H1 (cell line): ENCODE measurements at places on chromosomes 2 and 18.

DNA sequence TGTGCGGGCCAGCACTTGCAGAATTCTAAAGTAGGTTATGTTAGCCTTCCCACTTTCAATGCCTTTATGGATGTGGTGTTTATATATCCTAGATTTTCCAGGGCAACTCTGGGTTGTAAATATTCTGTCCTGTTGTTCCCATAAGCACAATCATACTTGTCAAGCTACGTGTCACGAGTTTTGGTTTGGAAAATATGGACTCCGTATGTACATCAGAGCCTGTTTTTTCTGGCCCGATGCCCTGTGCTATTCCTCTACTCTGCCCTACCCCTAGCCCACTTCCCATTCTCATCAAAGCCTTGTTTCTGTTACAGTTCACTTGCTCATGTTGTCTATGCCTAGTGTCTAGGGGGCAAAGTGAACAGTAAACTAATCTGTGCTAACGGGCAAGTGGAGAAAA lies 27.0 kb upstream of the ZEB2 start:
- no peak for DNase-seq

DNA sequence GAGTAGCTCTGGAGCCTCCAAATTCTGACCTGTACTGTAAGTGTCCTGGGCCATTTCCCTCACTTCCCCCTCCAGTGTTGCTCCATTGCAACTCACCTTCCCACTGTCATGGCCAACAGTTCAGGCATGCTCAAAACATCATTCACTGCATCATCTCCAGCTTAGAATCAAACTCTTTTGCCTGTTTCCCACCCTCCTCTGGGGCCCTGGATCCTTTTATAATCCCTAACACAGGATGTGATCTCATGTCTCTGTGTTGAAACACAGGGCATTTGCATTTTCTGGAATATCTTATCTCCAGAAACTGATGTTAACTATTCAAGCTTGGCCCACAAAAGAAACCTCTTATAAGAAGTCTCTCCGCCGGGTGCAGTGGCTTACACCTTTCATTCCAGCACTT lies 3.0 kb downstream of the DPP4 start:
- no peak for DNase-seq

- no peak for DNase-seq
Measured at GRCh38 chr2:42385225-42385624, 24.2 kb upstream of the COX7A2L start.

DNA sequence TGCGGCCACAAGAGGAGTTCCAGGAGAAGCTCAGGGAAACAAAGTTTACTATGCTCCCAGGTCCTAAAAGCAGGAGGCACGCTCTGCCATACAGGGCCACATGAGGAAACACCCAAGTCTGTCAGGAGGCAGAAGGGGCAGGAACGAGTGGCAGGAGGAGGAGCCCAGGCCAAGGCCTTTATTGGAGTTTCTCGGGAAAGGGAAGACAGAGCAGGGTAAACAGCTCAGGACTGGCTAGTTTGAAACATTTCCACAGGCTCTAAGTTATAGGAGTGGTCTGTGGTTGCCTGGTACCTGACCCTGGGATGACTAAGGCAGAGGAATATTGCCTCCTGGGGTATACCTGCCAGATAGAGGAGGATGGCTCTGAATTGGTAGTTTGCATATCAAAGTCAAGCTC lies 3.7 kb upstream of the ZNF638 start:
- DNase-seq = no peak

DNA sequence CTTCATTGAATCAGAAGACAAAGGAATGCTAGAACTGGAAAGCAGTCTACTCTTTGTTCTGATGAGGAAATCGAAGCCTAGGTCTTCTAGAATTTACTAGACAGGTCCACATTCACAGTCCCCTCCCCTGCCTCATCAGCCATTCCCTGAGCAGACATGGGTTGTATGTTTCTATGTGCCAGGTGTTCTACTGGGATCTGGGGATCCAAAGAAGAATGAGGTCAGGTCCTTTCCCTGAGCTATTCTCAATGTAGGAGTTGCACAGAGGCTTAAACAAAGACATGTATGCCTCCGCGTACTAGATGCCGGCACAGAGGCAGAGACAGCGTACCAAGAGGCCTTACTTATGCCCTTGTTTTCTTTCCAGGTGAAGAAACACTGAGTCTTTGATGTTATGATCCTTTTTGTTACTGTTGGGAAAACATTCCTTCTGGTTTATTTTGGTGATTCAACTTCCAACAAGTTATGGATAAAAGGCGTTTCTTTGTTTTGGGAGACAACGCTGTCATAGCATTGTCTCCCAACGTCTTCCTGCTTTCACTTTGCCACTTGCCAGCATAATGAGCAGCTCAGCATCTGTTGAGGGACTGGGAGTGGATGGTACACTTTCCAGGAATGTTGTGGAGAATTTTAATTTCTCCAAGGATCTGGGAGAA lies 174.4 kb downstream of the ALPK2 start:
- DNase-seq = no peak

DNA sequence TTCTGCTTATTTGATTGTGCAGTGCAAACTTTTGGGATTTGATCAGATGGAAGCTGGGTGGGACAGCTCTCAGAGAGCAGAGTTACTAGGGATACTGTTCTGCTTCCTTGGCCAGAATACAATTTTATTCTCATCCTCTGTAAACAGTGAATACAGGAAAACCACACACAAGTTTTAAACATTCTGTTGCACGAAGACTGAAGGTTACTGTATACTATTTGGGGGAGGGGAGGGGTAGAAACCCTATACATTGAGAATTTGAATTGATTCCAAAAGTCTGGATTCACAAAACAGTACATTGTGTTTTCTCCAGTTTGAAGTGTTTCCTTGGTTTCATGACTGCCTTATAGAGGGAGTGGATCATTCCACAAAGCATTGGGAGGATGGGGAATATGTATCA lies 149.9 kb downstream of the SETBP1 start:
- no peak for DNase-seq

DNA sequence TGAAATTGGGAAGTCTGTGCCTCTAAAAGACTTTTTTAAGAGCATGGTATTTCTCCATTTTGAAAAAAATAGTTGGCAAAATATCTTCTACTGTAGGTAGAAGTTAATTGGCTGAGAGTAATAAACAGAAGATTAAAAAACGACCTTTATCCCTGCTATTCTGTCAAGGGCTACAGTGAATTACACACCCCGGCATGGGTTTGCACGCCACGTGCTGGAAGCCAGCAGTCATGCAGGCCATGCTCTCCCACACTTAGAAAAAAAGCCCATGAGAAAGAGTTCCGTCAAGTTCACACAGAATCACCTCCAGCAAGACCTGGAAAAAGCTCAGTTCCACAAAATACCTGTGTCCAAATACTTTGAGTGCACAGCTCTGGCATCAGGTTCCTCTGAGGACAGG lies 26.8 kb downstream of the FAM110C start:
- no peak for DNase-seq

DNA sequence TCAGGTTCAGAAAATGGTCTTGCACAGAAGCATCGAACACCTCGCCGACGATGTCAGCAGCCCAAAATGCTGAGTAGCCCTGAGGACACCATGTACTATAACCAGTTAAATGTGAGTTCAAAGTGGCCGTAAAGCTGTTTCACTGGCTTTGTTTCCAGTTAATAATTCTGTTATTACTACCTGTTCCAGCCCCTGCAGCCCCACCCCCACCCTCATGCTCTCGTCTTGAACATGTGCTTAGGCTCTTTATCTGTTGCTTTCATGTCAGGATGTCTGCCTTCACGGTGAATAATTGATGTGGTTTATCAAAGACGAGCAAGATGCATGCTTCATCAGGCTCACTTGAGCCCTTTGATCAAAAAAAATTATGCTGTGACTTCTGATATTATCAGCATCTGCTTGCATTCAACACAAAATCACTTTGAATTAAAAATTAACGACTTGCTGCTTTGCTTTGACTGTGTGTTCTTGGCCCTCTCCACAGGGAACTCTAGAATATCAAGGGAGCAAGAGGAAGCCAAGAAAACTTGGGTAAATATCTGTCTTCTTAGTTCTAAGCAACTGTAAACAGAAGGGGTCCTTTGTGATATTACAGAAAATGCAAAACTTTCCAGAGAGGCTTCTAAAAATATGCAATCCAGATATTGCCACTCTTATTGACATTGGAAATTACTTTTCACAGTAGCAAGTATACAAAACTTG lies 63.4 kb upstream of the SP5 start:
- no peak for DNase-seq

DNA sequence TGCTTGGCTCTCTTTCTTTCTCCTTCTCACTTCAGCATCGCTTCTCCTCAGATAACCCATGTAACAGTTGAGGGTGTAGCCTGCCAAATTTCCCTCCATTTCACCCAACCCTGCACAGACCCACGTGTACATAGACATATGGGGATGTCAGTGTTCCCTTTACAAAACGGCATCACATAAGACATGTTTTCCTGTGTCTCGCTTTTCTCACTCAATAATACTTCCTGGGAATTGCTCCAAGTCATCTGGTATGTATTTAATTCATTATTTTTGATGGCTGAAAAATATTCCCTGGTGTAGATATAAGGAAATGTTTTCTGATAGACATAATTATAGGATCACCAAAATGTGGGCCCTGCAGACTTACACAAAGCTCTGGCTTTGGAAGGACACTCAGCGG lies 176.8 kb downstream of the LOXHD1 start:
- DNase-seq = no peak

- DNase-seq = no peak
Measured at GRCh38 chr2:74498500-74499266, 720 bp downstream of the LBX2 start.

GRCh38 chr2:66443186-66443978 lies 8.5 kb downstream of the MEIS1 start:
- DNase-seq = no peak
